Sciatic nerve (tissue), 2 donors: ENCODE measurements at places on chromosomes 1 and 21.

DNA sequence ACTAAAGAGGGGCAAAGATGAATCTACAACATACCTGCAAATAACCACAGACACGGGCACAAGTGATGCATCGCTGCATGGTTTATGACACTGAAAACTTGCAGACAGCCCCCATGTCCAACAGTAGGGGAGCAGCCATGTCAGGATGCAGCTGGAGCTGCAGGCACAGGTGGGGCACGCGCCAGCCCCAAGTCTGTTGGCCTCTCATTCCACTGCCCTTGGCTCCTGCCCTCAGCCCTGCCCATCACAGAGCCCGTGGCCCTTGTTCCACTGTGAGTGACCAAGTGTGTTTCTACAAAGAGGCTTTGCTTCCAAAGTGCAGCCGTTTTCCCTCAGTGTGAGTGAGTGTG lies 3.2 kb upstream of the PADI4 start:
- no peak for DNase-seq

GRCh38 chr1:222781251-222781650 lies 33.6 kb upstream of the DISP1 start:
- DNase-seq = no peak

- no peak for DNase-seq
Observed at GRCh38 chr21:26067836-26068594, 102.6 kb downstream of the APP start.

DNA sequence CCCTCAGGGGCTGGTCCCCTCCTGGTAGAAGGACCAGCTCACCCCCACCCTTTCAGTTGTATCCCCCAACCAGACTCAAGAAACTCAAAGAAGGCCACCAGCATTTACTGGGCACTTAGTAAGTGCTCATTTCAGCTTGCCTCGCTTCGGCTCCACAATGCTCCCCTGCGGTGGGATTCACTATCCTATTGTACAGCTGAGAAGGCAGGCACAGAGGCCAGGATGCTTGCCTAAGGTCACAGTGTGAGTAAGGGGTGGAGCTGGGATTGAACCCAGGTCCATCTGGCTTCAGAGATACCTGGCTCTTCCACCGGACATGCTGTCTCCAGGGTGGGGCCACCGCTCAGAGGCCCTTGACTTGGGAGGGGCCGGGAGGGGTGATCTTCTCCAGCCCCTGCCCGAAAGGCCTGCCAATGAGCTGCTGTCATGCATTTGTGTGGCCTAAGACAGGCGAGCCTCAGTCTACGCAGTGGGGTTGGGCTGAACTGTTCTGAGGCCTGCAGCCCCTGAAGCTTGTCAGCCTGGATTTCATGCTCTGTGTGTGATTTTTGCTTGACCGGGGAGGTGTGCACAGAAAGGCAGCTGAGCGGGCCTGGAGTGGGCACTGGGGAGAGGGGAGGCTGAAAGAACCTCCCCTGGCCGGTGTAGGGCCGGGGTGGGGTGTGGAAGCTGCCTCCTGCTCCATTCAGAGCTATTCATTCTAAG lies 48.1 kb downstream of the DMRTB1 start:
- DNase-seq = no peak

DNA sequence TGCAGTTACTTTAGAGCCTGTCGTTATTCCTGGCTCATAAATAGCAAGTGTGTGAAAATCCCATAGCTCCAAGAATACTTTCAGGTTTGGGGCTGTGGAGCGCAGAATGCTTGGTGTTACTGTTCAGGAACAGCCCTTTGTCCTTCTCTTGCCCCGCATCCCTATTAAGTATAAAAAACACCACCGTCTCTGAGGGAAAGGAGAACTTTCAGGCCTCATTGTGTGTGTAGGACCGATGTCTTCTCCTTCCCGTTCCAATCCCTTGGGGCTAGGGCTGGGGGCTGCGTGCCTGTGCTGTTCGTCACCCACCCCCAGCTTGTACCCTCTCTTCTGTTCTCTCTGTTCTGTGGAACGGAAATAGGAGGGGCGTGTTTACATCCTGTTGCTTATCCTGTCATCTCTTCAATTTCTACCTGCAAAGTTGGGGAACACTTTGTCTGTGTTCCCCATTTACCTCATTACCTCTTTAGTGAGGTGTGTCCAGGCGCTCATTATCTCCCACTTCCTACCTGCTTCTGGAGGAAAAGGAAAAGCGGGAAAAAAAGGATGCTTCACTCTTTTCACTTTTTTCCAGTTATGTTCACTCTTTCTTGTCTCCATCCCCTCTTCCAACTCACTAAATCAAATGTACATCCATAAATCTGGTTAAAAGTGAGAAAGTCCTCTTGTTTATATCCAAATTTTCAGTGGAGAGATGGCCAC lies 788 bp upstream of the TXNIP start:
- no peak for DNase-seq

- DNase-seq = no peak
Observed at GRCh38 chr21:28805885-28806284, 186.8 kb downstream of the LTN1 start.

DNA sequence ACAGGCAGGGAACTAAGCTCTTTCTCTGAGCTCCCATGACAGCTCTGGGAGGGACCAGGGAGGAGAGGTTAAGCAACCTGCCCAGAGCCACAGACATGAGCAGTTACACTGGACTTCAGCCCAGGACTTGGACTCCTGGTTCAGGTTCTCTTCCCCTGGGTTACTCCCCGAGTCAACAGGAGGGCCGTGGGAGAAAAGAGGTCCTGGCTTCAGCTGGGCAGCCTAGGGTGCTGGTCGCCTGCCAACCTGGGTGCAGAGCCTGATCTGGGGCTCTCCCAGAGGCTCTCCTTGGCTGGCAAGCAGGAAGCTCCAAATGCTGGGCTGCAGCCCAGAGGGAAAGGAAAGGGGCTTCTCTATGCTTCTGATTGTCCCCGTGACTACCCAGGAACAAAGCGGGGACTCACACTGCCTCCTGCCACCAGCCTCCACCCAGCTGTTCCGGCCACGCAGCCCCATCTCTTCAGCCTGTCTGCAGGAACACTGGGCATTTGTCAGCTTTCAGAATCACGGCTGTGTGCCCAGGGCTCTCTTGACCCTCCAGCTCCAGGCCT lies 141.8 kb downstream of the HIVEP3 start:
- DNase-seq = no peak
